Stimulated activated CD8-positive, alpha-beta memory T cell treated with anti-CD3 and anti-CD28 coated beads, Interleukin-7, amount 100 ng/mL, for 1 hour (primary cell): ENCODE measurements at places on chromosomes 12 and 14.

DNA sequence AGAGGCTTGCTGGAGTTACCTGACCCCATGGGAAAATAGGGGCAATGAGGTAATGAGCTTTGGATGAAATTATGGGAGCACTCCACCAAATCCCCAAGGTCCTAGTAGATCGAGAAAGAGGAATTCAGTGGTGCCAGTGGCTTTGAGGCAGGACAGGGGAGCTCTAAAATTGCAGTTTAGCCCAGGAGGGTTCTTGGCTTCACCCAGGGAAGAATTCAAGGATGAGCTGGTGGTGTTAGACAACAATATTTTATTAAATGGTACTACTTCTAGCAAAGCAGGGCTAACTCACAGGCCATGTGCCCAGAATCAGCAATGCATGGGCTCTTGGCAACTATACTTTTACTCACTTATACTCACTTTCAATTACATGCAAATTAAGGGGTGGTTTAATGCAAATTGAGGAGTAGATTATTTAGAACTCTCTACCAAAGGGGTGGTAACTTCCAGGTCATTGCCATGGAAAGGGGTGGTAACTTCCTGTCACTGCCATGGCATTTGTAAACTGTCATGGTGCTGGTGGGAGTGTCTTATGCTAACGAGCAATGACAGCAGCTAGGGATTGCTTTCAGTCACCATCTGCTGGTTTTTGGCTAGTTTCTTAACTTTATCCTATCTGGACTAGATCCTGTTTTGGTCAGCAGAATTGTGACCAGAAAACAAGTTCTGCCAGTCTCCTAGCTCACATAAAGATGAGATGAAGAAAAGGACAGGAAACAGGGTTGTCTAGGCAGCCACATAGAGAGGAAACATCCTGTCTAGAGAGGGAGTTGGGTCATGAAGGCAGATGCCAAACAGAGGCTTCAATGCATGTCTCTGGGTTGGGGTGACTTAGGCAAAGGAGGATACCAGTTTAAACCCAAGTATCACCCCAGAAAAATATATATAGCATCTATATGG lies 64.7 kb downstream of the ZNF641 start:
- DNase-seq, result no peak

- DNase-seq, result no peak
Observed at GRCh38 chr14:101174522-101174838, 271.0 kb upstream of the RTL1 start.

DNA sequence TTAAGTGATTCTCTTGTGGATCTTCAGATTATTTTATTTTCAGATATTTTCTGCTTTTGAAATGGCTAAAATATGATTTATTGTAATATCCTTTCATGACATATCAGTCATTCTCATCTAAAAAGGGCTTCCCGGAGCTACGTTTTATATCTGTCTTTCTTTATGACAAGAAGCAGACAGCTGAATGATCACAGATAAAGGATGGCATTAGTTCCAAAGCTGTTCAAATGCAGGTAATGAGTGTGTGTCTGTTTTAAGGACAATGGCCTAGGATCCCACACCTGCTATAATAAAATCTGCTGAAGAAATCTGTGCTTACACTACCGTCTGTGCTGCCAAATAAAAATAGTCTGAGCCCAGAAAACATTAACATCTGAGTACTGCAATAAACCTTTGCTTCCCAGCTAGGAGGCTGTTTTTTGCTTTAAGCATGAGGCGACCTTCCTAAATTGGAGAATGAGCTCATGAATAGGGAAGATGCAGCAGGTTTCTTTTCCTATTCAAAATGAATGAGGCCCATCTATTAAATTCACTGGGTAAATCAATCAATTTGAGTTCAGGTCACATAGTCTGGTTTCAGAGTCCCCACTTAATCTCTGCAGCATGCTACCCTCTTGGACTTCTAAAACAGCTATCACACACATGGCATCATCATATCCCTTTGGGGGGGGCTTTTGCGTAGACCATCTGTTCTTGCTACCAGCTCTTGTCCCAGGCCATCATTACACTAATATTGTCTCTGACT lies 498.5 kb downstream of the NELL2 start:
- DNase-seq, result no peak

DNA sequence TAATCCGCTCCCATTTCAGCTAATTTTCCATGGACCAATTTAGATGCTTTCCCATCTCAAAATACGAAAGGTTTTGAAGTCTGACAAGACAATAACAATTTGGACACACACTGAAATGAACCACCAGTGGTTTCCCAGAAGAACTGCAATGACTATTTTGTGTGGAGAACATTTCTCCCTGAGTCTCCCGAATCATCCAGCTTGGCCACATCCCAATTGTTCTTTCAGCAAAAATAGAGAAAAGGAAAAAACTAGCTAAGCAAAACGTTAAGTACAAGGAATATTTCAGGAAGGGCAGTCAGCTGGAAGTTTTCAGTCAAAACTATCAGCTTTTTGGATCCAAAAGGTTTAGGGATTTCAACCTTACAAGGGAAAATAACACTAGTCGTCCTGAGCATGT lies 390.6 kb downstream of the KCNH5 start:
- DNase-seq, result no peak
